ENCODE measurements at places on chromosomes 6 and 20.

DNA sequence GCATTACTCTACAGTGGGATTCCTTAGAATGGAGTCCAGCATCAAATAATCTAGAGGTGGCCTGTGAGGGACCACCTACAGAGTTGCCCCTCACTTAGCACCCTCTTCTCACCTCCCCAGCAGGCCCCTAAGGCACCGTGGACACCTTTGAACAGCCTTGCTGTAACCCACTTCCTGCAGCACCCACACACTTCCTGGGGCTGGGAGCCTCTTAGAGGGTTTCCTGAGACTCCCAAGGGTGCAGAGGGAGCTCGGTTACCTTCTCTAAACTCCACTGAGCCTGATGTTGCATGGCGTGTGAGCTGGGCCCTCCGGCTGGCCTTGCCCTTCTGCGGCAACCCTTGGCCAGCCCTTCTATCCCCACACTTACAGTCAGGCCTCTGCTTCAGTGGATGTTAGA is 7.3 kb upstream of the SIRPG start:
- peak; percentile 44 for DNase-seq

DNA sequence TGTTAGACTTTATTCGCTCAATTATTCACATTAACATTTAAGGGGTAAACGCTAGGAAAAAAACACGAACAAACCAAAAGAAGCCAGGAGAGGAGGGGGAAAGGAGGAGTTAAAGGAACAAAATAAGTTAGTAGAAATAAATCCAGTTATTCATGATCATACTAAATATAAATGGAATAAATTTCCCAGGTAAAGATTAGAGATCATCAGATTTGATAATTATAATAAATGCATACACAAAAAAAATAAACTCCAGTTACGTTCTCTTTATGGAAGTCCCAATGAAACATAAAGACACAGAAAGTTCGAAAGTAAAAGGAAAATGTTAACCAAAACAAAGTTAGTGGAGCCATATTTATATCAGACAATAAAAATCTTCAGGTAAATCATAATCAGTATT is 568.7 kb upstream of the NOX3 start:
- DNase-seq: no peak

DNA sequence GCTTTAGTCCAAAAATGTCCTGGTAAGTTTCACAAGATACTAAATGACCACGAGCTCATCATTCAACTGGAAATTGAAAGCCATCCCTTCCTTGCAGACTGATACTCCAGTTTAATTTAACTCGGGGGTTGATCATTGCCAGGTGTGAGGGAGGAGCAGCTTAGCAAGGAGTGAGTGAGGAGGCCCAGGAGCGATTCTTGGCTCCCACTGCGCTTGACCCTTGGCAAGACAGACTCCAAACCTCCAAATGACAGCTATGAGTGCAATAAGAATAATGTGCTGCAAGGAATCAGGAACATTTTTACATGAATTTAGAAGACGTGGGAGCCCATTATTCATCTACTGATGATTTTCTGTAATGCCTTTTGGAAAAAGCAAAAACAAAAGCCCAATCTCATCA is 64.9 kb downstream of the LAMA4 start:
- no peak for DNase-seq

DNA sequence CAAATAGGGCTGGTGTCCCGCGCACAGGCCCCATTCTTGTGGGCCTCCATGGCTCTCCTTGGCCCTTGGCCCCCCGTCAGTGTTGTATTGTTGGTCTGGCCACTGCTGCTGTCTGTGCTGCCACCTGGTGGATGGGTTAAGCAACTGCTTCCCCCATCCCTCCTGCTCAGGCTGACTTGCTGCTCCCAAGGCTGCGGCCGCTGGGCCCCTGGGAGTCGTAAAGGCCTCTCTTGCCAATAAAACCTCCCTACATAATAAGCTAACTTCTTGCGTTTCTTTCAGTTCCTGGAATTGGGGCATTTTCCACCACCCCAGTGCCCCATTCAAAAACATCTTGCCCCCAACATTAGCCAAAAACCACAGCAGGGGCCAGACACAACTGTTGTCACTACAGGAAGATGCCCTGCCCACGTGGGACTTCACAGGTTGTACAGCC is 27.1 kb downstream of the CD83 start:
- peak; percentile 66 for DNase-seq

- no peak for DNase-seq
Measured at GRCh38 chr6:125872259-125872921, 81.6 kb downstream of the NCOA7 start.

DNA sequence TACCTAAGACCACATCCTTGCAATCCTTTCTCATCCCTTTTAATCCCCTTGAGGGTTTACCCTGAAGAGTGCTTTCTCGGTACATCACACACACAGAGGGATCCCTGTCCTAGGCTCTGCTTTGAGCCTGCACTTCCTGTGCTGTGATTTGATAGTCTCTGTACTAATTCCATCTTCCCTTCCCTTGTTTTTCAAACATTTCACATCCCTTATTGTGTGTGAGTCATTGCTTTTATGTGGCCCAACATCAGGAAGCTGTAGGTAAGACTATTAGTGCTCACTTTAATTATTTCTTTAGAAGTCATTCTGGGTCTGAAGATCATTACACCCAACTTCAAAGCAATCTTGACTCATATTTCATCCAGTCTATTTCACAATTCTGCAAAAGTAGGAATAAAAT is 57.2 kb upstream of the ANKEF1 start:
- no peak for DNase-seq

DNA sequence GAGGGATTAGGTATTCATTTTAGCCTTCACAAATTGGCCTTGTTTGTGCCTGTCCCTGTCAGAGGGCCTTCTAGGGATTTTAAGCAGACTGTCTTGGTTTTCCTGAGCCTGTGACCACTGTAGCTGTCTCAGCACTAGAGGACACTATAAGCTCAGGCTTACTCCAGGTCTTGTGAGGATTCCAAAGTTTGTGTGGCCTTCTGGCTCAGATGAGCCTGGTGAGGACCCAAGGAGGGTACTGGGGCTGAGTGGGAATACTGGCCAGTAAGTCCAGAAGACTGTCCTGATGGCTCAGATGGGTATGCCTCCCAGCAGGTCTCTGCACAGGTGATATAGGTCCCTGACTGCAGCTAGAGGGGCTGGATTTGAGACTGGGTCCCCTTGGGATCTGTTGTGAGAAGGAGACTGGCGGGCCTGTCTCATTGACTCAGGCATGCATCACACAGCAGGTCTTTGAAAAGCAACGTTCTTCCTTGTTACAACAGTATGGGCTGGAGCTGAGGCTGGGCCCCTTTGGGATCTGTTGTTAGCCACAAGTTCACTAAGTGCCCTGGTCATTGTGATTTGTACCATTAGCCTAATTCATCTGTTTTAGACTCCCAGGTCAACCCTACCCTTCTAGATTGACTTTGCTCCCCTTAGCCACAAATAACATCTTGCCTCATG is 26.3 kb upstream of the TFB1M start:
- DNase-seq: no peak

GRCh38 chr6:53426667-53427270 is 78.0 kb upstream of the ELOVL5 start:
- no peak for DNase-seq

DNA sequence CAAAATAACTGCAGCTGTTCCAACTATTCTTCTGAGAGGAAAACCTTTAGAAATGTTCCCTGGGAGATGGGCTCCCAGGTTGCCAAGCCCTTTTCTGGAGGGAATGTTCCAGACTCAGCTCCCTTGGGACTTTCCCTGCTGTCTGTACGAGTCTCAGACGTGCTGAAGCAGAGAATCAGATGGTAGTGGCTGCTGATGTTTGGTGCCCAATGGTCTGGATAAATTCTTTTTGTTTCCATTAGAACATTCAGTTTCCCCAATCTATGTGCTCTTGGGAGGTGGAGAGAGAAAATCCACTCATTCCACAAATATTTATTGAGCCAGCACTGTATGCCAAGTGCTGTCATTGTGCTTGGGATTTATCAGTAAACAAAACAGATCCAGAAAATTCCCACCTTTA is 40.0 kb downstream of the SNHG17 start:
- DNase-seq: no peak

DNA sequence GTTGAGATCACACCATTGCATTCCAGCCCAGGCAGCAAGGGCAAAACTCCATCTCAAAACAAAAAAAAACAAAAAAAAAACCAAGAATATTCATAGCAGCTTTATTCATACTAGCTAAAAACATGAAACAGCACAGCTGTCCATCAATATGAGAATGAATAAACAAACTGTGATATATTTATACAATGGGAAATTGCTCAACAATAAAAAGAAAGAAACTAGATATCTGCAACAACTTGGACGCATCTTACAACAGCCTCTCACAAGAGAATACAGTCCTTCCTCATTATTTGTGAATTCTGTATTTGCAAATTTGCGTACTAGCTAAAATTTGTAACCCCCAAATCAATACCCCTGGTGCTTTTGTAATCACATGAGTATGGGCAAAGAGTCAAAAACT is 28.2 kb upstream of the SPAG4 start:
- DNase-seq: no peak

GRCh38 chr6:155497273-155497672 is 41.6 kb upstream of the NOX3 start:
- DNase-seq: no peak

- DNase-seq: no peak
Measured at GRCh38 chr6:3504354-3504753, 47.5 kb upstream of the SLC22A23 start.

- DNase-seq: no peak
Measured at GRCh38 chr20:32391003-32391402, 32.9 kb downstream of the ASXL1 start.

GRCh38 chr20:9877932-9878495 is 39.1 kb upstream of the PAK5 start:
- DNase-seq: no peak

DNA sequence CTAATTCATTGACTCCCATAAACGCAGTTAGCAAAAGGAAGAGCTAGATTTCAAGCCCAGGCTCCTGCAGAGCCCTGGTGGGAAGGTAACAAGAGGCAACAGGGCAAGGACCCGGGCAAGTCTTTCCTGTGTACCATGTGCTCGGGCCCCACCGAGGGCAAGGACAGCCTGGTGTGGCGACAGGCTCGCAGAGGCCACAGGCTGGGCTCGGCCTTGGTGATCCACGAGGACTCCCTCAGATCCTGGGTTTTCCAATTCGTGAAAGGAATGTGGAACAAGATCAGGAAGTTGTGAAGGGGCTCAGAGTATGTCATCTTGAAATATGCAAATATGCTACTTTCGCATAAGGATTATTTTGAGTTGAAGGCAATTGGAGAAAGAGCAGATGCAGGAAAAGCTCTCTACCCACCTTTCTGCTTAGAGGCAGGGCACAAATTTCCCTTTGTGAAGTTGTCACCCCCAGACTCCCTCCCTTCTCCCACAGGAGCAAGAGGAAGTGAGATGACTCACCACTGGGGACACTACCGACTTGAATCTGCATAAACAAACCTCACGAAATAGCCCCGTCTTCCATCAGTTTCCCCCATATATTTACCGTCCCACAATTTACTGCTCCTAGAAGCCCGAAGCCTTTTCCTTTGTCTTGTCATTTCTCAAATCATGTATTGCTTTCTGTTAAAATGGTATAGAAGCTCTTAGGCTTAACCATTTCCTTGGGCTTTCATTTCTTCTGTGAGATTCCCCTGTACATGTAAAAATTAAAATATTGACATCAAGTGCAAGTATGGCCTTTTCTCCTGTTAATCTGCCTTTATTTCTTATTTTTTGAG is 79.0 kb downstream of the PSMG4 start:
- no peak for DNase-seq

- no peak for DNase-seq
Measured at GRCh38 chr6:106103728-106104109, 17.6 kb downstream of the PRDM1 start.

- DNase-seq: no peak
Measured at GRCh38 chr6:170291271-170292110, 613 bp upstream of the DLL1 start.

DNA sequence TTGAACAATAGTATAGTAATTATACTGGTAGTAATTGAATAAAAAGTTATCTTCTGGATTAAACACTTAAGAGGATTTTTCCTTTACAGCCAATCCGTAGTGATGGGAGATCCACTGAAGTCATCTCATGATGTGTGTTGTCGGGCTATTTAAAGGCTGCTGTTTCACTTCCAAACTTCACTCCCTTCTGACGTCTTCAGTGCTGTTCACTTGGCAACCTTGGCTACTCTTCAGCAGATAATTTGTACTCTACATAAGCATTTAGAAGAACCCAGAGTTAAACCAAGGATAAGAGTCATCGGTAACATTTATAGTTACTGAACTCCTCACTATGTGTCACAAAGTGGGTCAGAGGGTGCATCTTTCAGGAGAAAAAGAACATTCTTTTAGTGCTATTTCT is 179.1 kb upstream of the EYA4 start:
- DNase-seq: no peak

DNA sequence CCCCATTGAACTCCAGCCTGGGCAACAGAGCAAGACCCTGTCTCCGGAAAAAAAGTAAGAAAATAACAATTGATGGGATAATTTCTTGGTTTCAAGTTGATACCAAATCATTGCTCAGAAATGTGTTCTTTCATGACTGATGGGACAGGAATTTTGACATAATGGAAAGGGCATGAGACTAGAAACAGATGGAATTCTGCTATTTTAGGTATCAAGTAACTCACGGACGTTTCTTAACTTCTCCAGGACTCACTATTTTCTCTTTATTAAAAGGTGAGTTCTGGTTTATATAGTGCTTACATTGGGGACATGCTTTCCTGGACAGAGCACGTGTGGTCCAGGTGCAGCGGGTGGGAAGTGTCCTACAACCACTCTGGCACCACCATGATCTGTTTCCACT is 6.0 kb upstream of the DSP start:
- no peak for DNase-seq

DNA sequence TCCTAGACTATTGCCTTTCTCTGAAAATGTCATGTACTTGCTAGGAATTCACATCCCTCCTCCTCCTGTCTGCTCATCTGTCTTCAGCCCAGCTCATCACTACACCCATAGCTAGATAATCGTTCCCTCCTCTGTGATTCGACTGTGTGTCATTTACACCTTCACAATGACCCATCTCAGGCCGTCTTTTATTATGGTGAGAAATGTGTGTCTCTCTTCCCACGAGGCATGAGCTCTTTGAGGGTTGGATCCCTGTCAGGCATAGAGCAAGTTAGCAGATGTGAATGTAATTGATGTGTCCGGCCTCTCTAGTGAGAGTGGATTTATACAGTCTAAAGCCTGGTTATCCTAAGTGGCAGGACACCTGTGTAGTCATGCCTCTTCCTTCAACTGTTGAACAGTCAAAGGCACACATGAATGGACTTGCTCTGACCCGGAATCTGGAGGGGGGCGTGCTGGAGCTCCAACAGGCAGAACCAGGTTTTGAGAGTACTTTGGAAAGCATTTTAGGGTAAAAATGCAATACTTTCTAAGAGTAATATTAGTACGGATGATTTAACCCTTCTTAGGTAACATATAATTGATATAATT is 182.1 kb downstream of the UTRN start:
- DNase-seq: no peak

DNA sequence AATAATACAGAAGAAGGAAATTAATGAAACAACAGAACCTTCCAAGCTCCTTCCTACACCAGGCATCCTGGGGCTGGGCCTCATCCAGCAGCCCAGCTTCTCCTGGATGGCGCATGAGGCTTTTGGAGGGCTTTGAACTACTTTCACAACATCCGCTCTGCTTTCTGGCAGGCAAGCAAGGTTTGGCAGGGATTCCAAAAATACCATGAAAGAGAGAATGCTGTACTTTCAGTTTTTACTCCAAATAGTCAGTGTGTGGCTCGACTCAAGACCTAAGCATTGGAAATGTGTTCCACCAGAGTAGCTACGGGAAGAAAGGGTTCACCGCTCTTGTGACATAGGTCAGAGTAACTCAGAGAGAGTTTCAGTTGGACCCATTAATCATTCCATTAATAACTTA is 125.4 kb downstream of the OPRM1 start:
- peak; percentile 43 for DNase-seq

All from naive thymus-derived CD8-positive, alpha-beta T cell (primary cell).